Large intestine (tissue), 12 donors: ENCODE measurements at places on chromosomes 6 and 20. TPM values are rescaled to one million over a fixed set of nuclear protein-coding genes. Genes with fewer than 3 reads are reported as not detected.

DNA sequence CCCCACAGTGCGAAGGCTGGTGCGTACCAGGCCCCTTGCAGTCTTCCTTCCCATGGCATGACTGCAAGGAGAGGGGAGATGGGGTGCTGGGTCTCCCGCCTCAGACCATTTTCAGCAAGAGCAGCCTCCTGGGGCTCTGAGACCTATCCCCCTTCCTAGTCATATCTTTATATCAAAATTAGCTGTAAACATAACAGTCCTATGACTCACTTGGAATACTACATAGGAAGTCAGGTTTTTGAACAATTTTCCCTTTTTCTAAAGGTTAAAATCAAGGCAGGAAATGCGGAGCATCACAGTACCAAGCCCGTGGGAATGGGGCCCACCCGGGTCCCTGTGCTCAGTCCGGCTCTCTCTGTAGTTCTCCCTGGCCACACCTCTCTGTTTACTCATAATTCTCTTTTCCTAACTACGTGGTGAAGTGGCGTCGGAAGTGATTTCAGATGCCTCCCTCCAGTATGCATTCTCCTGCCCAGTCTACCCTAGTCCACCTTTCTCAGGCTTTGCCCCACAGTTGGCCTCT is 109.8 kb upstream of the TMEM170B start:
- no peak for DNase-seq

DNA sequence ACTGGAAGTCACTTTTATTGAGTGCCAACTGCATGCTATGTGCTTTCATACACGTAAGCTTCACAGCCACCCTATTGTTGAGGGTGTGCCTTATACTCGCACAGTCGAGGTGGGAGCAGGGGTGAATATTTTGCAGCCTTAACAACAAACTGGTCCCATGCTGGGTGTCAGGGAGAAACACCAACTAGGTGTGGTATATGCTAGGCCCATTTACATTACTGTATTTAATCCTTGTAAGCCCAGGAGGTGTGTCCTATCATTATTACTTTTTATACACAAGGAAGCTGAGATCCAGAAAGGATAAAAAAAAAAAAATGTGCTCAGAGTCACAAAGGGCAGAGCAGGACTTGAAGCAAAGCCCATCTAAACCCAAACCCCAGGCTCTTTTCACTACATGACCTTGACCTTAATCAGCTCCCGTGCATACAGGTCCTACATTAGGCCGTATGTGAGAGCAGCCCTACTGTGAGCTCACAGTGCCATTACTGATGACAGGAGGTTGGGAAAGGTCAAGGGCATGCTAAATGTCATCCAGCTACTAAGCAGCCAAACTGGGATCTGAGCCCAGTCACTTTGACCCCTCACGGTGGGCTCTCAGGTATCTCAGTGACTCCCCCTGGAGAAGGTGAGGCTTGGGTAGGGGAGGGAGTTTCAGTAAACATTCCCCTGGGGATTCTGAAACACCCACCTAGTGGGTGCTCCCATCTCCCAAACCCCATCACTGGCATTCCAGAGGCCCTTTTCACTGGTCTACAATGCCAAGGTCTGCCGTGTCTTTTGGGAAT is 61.7 kb downstream of the BFSP1 start:
- DNase-seq, result no peak

DNA sequence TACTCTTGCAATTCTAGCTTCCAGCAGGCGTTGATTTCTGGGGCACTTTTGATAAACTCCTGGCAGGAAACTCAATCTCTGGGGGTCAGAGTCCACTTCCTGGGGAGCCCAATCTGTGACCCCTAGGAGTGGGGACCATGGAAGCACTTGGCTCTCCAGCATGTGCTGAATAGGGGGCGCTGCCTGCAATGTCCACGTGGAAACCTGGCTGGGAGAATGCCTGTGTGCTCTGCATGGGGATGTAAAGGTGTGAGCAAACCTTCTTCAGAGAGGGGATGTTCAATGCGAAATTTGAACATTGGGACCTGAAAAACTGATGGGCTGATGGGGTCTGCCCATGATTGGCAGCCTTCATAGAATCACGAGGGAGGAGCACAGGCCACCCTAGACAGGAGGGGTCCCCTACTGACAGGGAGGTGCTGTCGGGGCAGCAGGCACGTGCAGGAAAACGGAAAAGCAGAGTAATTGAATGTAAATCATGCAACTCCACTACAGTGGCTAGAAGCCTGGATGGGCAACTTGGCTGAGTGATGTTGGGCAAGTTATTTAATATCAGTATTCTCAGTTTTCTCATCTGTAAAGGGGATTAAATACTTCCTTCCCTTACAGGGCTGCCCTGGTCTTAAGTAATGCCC is 47.8 kb downstream of the CEP43 start:
- peak; percentile 12 for DNase-seq

GRCh38 chr20:38617011-38617829 is 15.6 kb downstream of the ARHGAP40 start:
- DNase-seq, result no peak

- no peak for DNase-seq
Observed at GRCh38 chr6:36834576-36835341, 4.5 kb downstream of the CPNE5 start.

GRM1 gene
- polyA plus RNA-seq, result 0.04 TPM

MUC22 gene
- polyA plus RNA-seq, result not detected

APCDD1L gene
- 0.09 TPM for polyA plus RNA-seq
